ENCODE measurements at places on chromosomes 1 and 21.

DNA sequence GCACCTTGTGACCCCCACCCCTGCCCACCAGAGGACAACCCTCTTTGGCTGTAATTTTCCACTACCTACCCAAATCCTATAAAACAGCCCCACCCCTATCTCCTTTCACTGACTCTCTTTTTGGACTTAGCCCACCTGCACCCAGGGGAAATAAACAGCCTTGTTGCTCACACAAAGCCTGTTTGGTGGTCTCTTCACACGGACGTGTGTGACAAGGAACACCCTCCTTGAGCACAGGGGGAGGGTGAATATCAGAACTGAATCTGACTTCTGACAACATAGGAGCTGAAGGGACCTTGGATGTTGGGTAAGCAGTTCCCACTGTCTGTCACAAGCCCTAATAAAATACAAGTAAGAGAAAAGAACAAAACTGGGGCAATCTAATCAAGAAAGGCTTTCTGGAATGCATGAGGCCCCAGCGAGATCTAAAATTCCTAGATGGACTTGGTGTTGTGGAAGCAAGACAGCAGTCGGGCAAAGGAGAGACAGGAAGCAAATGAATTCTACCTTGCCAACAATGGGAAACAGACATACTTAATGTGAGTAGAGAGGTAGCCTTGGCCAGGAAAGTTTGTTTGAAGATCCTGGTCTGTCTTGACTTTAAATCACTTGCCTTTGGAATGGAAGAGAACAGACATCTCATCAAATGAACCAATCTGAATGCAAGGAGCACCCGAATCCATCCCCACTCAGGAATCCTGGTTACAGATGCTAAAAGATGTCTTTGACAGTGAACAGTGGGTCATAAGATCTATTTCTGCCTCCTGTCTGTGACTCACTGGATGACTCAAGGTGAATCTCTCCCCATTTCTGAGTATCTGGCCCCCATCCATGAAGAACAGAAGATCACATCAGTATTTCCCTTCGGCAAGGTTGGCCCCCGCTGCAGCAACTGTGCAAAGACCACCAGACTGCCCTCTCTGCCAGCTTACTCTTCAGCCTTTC is 53.3 kb downstream of the OLFML3 start:
- no peak for DNase-seq

DNA sequence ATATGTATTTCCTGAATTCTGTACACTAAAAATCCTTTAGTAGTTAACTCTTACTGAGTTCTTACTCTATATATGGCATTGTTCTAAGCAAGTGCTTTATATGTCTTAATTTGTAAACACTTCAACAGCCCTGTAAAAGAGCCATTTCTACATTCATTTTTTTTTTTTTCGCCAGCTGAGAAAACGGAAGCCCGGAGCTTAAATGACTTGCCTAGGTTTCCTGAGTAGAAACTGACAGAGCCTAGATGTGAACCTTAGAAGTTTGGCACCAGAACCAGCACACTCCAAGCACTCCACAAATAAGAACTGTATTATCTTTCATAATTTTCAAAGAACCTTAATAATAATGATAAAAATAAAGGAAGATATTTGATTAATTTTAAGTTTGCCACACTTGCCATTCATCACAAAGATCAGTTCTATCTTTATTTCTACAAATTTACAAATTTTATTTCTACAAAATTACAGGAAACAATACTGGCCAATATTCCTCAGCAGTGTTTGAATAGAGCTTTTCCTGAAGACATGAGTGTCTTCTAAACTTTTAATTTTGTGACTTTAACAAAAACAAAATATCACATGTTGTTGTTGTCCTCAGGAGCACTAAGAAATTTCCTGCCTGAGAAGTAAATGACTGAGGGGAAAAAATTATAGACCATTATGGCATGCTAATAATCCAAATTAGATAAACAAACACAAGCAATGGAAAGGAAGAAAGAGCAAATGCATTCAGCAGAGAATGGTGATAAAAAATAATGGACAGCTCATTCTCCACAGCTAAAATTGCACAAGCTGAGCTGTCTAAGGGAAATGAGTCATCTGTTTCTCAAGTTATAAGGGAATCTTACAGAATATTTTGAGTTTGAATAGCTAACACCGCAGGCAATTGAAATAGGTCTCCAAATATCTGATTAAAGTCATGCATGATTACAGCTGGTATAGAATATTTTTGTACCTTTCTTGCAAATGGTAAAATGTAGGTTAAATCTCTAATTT is 71.2 kb downstream of the DPYD start:
- DNase-seq: no peak

DNA sequence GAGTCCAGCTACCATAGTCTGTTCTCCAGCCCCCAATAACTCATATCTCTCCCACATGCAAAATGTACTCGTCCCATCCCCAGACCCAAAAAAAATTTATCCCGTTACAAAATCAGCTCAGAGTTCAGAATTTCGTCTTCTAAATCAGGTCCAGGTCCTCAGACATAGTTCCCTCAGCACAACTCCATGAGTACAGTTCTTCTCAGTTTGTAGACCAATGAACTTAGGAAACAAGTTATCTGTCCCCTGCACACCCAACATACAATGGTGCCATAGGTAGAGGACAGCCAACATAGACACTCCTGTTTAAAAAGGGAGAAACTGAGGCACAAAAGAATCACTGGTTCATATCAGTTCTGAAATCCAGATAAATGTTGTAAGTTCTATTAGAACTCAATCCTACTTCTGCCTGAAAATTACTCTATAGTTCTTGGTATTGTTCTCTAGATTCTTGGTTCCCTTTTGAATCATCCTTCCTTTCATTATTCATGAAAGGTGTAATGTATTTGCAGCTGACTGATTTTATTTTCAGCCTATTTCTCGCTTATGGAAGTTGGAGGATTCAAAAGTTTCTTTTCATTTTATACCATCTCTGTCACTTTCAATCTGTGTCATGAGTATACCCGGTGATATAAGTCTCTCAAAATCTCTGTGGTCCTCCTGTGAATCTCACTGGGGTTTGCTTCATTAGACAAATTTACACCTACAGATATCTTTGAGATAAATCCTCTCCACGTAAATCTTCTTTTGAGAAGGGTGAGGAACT is 75.8 kb upstream of the TSPAN2 start:
- no peak for DNase-seq

GRCh38 chr1:57340334-57341070 is 83.4 kb downstream of the DAB1 start:
- DNase-seq: no peak

- no peak for DNase-seq
Measured at GRCh38 chr1:12585951-12586942, 31.8 kb downstream of the DHRS3 start.

- no peak for DNase-seq
Measured at GRCh38 chr1:89555550-89555949, 30.9 kb downstream of the LRRC8B start.

All from activated T-cell treated with anti-CD3 and anti-CD28 coated beads, Interleukin-2, amount 50 U/mL, for 24 hours (primary cell).